H7 (cell line): ENCODE measurements at places on chromosomes 11 and 22. TPM values are rescaled to one million over a fixed set of nuclear protein-coding genes. Genes with fewer than 3 reads are reported as not detected.
A peak's percentile ranks its signal among the peaks of the same experiment; 100 is the strongest.

DNA sequence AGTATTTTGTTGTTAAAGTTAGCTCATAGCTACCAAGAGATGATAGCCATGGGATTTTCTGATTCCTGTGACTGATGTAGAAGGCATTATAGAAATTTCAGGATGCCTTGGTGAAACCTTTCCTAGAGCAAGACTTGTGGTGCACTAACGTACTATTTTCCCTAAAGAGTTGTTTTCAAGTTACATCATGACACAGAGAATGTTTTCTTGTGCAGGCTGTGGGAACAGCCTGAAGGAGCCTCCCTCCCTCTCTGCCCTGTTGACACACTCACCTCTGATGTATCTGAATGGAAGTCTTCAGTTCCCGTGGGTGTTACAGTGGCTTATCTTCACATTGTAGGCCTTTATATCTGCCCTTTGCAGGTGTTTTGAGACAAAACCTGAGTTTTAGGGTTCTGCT, 121.6 kb downstream of the LDLRAD3 start:
- DNase-seq: no peak

DNA sequence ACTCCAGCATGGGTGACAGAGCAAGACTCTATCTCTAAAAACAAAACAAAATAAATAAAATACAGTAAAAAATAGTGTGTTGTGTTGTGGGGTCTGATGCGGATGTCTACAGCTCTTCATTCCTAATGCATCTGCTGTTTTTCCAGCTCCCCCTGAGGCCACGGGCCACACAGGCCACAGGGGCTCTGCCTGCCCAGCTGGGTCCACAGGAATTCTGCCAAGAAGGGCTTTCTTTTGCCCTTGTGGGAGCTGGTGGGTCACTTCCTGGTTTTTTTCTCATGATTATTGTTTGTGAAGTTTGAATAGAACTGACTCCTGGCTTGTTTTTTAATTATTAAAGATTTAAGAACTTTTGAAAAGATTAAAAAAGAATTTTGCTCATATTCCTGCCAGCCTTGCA, 67.4 kb upstream of the CLDN5 start:
- DNase-seq: no peak

DNA sequence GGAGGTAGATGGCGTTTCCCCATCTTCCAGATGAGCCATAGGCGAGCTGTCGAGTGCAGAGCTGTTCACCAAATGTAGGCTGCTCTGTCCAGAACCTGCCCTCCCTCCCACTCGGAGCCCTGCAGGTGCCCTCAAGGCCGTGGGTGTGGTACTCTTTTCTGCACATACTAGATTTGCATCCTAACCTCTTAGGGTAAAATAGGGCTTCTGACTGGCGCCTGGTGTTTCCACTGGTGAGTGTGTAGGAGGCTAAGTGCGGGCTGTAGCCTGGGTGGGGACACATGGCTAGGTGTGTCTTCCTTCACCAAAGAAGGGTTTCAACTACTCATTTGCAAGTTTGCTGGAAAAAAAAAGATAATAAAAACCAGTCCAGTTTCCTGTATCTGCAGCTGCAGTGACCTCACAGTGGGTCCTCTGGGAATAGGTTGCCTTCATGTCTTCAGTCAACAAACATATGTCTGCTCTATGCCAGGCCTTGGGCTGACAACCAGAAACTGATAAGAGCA, 8.5 kb downstream of the BIK start:
- no peak for DNase-seq

DNA sequence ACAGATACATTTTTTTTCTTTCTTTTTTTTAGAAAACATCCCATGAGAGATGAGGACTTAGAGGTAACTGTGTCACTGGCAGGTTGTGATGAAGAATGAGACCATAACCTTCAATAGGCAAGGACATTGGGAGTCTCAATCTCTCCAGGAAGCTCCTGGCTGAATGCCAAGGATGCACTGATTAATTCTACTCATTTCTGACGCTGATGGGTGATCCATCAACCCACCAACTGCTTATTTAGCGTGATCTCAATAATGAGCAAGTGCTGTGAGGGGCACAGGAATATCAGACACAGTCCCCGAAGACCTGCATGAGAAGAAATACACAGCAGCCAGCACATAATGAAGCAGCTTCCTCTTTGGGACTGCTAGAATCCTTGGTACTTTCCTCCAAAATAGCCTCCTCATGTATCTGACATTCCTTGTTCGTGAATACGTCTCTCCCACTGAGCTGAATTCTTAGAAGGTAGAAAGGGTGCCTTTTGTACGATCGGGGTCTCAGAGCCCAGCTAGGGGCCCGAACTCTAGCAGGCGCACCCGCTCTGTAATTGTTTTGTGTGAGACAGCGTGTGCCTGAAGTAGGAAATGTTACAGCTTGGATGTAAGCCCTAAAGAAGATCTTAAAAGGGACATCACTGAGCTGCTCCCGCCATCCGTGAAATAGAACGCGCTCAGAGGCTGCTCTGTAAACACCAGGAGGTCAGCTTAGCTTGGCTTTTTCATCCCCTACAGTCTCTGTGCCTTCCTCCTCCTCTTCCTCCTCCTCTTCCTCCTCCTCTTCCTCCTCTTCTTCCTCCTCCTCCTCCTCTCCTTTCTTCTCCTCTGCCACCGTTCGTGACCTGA, 7.2 kb downstream of the CLMP start:
- DNase-seq: no peak

- DNase-seq: no peak
Measured at GRCh38 chr11:106872246-106872645, 146.0 kb downstream of the GUCY1A2 start.

- no peak for DNase-seq
Measured at GRCh38 chr11:92393218-92393617, 168.6 kb downstream of the FAT3 start.

GRCh38 chr11:74020539-74020938, 11.7 kb upstream of the UCP3 start:
- DNase-seq: no peak

DNA sequence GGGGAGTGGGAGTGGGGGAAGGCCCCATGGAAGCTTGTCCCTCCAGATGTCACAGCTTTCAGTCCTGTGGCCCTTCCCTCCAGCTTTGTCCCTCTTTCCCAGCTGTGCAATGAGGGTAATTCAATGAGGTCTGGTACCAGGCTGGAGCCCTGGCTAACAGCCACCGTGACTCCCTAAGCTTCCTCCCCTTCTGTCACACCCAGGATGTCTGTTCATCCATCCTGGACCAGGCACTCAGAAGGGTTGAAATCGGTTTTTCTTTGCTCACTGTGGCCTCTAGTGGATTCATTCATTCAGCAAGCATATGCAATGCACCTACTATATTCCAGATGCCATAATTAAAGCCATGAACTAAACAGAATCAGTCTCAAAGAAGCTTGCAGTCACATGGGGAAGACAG, 38.7 kb downstream of the SYT13 start:
- DNase-seq: no peak

- no peak for DNase-seq
Measured at GRCh38 chr11:41486424-41486823, 27.0 kb upstream of the LRRC4C start.

DNA sequence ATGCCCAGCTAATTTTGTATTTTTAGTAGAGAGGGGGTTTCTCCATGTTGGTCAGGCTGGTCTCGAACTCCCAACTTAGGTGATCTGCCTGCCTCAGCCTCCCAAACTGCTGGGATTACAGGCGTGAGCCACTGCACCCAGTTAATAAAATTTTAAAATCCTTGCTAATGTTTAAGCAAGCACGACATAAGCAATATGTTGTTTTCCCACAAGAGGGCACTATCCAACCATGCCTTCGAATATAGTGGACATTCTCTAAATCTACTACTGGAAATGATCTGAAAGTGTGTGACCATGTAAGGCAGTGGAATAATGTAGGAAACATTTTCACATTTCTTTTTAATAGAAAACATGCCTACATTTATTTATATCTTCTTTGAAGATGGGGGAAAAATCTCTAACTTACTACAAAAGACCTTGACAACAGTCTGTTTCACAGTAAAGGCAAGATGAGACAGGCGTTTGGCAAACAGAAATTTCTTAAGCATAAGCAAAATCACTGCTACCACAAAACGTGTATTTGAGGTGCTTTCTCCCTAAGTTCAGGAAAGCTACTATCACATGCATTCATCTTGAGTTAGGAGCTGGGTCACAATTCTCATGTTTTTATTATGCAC, 38.2 kb downstream of the PITPNB start:
- no peak for DNase-seq

- peak; percentile 60 for DNase-seq
Measured at GRCh38 chr22:42439821-42440674, 7.8 kb upstream of the NFAM1 start.

DNA sequence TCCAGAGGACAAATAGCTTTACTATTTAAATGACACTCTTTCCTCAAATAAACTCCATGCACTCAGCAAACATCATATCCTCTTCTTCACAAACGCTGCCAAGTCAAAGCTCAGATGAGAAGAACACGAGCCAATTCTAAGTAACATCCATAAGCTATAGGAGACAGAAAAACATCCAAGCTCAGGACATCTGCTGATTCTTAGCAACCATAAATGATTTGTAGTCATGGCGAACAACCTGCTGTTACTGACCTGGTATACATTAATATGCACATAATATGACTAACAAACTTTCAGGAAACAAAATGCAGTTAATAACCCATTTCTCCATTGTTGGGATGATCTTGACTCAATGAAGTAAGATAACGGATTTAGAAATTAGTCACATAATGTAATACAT, 6.7 kb downstream of the GALNT18 start:
- no peak for DNase-seq

Gene SMIM35
- not detected in 2 replicates for total RNA-seq

Gene CD82
- 1.3 and 2.5 TPM in 2 replicates for total RNA-seq

Gene CCDC88B
- 7.7 and 9.9 TPM in 2 replicates for total RNA-seq

Gene MPZL2
- total RNA-seq: 0.38 and 0.48 TPM in 2 replicates

Gene TRIM29
- total RNA-seq: 0.17 TPM in 1 of 2 replicates, not detected in the other

Gene PGGHG
- 69.0 and 102 TPM in 2 replicates for total RNA-seq

Gene SLC25A18
- 0.66 and 0.81 TPM in 2 replicates for total RNA-seq
